ENCODE measurements at places on chromosomes 1 and 21. TPM values are rescaled to one million over a fixed set of nuclear protein-coding genes. Genes with fewer than 3 reads are reported as not detected.

- DNase-seq, result no peak
Observed at GRCh38 chr1:204579681-204580080, 63.5 kb downstream of the MDM4 start.

- no peak for DNase-seq
Observed at GRCh38 chr1:215793180-215793579, 226.1 kb downstream of the KCTD3 start.

DNA sequence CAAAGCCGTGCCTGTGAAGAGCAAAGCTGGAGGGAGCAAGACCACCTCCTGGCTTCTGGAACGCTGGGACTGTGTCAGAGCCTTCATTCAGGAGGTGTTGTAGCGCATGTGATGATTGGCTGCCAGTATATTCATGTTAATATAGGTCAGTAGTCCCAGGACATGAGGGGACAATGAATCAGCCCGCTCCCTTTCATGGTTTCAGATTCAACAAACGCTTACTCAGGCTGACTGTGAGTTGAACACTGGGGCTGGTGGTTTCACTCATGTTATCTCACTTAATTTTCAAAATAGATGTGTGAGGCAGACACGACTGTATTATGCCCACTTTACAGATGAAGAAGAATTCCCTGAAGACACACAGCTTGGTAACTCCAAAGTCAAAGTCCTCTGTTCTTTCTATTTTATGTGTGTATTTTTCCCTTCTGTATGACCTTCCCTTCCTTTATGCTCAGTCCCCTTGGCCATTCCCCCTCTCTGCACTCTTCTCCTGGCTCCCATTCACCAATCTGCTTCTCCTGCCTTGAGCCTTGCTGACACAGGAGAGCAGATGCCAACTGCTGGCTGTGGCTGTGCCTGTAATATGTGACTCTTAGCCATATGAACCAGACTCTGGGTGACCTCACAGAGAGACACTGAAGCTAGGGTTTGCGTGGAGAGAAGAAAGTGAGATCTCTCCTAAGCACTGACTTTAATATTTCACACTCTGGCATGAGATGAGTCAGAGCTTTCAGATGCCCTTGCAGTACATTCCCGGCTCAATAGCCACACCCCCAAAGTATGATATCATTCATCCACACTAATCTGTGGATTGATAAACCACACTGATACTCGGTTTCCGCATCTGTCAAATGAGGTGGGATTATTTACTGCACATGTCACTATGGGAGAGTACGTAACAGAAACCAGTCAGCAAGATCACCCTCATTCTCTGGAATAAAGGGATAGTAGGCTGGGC is 31.4 kb upstream of the KIRREL1 start:
- DNase-seq, result no peak

CD84 gene
- total RNA-seq, result 37.0 TPM

- DNase-seq, result no peak
Observed at GRCh38 chr1:172991674-172992400, 58.9 kb downstream of the TNFSF18 start.

CLCA4 gene
- total RNA-seq, result not detected

Measured in activated naive CD4-positive, alpha-beta T cell treated with anti-CD3 and anti-CD28 coated beads, Interleukin-2, amount 50 U/mL, for 72 hours (primary cell).